IPS DF 6.9 (cell line): ENCODE measurements at places on chromosomes 16 and 17.

GRCh38 chr16:46828292-46828691 lies 2.7 kb downstream of the C16orf87 start:
- no peak for DNase-seq

DNA sequence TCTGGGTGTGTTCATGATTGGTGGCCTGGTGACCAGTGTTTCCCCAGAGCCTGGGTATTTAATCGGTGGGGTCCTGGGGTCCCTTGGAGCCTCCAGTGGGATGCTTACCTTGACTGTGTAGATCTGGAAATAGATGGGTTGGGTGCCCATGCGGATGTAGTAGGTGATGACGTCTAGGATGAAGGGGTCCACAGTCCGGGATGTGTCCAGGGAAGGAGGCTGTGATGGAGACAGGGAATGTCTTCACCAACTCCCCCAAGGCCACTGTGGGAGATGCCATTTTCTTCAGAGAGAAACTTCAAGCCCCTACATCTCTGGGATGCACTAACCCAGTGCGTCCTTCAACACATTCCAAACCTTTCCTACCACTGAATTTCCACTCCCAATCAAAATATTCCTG lies 24.1 kb upstream of the MFSD6L start:
- DNase-seq: no peak

DNA sequence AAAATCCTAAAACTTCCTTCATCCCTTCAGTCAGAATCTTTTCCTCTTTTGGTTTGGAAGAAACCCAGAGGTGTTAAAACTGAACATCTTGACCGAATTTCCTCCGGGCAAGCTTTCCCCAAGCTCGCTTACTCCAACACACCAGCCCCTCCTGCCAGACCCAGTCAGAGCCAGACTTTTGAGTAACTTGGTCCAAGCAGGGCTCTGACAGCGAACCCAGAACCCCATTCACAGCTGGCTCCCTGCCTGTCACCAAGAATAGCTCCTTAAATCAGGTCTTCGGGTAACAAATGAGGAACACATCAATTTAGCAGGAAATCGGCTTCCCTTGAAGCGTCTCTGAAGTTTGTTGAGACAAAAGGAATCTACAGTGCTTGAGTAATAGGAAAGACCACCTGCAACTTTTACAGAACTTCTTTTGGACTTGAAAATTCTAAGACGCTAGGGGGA lies 27.3 kb downstream of the GAS7 start:
- DNase-seq: no peak

- no peak for DNase-seq
These were observed 231.4 kb downstream of the SNX29 start for GRCh38 chr16:12207939-12208338.

DNA sequence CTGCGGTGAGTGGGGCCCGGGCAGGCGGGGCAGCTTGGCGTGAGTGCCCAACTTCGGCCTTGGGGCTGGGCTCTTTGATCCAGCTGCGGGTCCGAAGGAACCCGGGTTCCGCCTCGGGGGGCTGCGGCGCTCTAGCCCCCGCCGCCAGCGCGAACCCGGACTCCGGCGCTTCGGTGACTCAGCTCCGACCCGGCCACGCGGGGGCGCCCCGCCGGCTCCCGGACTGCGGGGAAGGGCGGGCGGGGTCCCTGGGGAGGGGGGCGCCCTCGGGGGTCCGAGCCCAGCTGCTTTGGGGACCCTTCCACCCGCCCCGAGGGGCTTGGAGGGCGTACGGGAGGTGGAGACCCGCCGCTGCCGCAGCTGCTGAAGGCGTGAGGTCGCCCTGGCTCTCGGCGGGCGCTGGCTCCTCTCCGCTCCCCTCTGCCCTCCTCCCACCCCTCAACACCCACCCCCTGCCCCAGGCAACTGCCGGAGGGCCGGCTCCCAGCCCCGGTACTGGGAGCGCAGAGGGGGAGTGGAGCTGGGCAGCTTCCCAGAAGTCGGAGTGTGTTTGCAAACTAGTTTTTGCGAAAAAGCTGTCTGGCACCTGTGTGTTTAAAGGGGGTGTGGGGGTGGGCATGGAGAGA lies 516 bp downstream of the CPNE2 start:
- DNase-seq: no peak

DNA sequence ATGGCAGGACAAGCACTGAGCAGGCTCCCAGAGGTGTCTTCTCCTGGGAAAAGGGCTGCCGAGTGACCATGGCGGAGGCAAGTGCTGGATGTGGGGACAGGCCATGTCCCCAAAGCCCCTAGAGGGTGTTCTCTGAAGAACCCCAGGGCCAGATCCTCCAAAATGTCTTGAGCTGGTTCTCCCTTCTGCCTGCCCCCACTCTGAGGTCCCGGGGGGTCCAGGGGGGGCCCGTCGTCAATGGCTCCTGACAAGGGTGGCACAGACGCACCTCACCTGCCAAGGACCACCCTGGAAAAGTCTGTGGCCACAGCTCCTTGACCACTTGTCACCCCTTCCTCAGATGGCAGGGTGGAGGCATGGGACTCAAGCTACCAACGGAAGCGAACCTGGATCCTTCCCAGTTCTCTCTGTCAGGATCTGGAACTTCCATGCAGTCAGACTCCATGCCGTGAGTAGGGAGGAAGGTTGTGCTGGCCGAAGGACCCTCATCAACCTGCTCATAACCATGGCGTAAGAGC lies 2.3 kb upstream of the MYO1C start:
- DNase-seq: no peak

DNA sequence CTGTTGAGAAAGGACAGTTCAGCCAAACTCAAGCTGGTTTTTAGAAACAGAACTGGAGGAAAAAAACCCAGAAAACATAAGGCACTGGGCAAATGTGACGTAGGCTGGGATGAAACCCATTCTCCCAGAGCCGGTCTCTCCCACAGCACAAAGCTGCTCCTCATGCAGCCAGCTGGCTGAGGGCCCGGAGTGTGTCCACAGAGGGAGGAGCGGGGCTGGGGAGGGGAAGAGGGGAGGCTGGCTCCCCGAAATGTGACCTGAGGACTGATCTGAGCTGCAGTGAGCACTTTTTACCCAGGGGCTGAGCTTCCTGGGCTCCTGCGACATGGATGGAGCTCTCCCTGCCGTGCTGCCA lies 20.8 kb downstream of the FOXF1 start:
- DNase-seq: no peak

DNA sequence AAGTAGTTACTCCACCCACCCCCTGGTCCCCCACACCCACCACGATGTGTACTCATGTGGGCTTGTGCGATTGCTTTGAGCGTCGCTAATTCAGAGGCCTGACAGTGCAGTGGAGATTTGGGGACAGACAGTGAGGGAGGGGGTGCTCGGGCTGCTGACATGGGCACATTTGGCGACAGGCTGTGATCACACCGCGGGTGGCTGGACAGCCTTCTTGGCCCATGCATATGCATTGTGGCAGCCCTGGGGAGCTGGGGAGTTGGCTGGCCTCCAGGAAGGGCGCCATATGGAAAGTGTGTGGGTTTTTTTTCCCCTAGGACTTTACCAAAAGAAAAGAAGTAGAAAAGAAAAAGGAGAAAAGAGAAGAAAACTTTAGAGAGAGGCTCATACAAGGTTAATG lies 275.5 kb upstream of the N4BP1 start:
- no peak for DNase-seq

DNA sequence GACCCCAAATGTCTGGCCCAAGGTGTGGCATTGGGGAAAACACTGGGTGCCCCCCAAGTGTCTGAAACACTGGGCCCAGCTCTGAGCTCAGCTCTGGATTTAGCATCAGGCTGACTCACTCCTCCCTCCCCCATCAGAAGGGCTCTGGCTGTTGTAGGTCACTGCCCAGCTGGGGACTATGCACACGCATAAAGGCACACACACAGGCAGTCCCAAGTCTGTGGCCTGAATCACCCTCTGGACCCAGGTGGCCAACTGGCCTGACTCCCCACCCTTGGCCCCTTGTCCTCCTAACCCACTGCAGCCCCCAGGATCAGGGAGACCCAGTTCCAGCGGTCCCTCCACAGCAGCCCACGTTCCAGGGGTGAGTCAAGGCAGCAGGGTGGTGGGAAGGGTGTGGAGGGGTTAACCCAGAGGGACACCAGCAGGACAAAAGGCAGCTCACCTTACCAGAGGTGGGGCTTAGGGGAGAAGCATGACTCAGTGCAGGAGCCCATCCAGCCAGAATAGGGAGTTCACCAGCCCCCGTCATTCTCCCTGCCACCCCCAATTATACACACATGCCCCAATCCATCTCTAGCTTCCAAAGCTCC lies 47.0 kb downstream of the MYO18A start:
- no peak for DNase-seq

GRCh38 chr16:77555791-77556190 lies 121.0 kb upstream of the ADAMTS18 start:
- DNase-seq: no peak

GRCh38 chr16:17459903-17460521 lies 10.7 kb downstream of the XYLT1 start:
- DNase-seq: no peak

DNA sequence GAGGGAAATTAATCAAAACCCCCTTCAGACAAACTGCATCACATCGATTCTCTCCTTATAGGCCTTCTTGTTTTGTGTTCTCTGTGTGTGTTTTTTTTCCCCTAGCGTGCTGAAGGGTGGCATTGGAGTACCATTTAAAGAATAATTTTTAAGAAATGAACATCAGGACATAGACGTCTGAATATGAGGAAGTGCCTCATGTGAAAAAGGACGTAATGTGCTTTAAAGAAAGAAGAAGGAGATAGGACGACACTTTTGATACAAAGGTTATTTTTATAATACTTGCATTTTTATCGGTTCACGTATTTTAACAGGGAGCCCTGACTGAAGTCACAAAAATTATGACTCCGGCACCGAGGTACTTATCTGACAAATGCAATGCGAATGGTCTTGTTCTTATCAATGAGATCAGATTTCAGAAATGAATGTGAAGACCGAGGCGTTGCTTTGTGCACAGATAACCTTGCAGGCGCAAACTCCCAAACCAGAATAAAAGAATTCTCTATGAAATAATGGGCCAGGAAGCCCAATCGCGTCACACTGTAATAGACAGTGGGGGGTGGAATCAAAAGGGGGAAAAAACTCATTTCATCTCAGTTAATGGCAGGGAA lies 606.3 kb downstream of the MAF start:
- DNase-seq: no peak

DNA sequence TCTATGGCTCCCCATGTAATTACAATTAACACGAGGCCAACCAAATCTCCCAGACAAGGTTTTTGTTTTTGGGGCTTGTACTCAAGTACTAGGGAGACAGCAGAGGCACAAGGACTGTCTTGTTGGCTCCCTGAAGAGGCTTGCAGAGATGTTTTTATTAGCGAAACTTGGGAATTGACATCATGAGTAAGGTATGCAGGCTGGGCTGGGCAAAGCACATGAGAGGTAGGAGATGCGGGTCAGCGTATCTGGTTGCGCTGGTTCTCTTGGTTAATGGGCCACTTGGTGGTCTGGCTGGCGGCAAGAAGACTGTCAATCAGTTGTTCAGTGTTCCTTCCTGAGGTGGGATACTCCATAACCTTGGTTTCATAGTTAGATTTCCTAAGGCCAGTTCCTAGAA lies 28.9 kb downstream of the LCMT1 start:
- DNase-seq: no peak

DNA sequence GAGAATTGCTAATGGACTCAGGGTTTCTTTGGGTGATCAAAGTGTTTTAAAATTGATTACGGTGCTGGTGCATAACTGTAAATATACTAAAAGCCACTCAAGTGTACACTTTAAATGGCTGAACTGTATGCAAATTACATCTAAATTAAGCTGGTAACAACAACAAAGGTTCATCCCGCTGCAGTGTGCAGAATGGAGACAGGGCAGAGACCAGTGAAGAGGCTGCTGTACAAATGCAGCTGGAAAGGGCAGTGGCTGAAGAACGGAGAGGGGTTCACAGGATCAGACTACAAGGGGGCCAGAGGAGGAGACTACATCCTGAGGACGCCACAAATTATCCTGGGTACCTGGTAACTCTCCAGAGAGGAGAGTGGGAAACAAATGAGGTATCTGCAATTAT lies 9.0 kb upstream of the ITGAE start:
- no peak for DNase-seq

- no peak for DNase-seq
These were observed 240.0 kb downstream of the C16orf95 start for GRCh38 chr16:87076950-87077749.

DNA sequence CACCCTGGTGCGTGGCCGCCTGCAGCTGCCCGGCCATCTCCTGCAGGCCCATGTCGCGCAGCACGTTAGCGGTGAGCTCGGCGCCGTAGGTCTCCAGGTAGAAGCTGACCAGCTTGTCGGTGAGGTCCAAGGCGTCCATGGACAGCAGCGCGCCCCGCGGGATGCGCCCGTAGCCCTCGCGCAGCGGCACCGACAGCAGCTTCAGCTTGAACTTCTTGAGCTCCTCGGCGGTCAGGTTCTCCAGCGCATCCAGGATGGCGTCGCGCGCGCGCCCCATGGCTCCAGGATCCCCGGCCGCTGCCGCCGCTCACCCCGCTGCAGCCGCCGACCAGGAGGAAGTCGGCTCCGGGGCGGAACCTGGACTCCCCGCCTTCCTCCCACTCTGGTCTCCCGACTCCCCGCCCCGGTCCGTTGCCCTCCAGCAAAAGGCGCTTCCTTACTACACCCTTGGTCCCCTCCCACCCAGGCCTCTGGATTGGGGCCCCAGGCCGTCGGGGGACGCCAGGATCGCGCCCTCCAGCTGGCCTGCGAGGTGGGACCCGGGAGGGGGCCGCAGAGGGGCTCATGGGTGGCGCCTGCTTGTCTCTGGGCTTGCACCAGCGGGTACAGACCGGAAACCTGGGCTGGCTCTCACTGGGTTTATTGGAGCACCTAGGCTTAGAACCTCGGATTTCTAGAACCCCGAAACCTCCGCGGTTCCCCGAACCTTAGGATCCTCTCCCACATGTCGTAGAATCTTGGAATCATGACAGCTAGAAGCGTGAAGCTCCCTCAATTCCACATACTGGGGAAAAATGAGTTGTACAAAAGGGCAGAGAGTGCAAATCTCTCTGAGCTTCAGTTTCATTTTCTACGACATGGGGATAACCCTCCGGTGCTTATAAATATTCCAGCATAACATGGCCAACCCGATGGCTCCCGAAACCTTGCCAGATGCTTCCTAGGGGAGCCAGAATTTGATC lies at the start of gene PYCARD:
PYCARD (minus strand) TSS at position 347 of the 962 bp plus-strand sequence; CDS start at position 277, 70 bp downstream.
- no peak for DNase-seq

DNA sequence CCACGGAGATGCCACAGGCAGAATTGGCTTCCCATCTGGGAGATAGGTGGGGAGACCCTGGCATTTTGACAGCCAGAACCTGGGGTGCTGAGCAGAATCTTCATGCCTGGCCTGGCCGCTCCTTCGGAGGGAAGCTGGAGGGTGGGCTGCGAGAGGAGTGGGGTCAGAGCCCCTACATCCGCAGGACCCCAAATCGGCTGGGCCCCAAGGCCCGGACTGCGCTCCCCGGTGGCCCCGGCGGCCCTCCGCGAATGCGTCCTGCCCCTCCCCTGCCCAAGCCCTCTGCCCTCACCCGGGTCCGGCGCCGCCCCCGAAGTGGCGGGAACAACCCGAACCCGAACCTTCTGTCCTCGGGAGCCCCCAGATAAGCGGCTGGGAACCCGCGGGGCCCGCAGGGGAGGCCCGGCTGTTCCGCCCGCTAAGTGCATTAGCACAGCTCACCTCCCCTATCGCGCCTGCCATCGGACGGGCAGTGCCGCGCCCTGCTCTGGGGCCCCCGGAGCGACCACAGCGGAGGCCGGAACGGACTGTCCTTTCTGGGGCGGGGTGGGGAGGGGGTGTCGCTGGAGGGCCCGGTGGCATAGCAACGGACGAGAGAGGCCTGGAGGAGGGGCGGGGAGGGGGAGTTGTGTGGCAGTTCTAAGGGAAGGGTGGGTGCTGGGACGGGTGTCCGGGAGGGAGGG lies 850 bp upstream of the PNMT start:
- no peak for DNase-seq
